ENCODE measurements at places on chromosomes 1 and 21. TPM values are rescaled to one million over a fixed set of nuclear protein-coding genes. Genes with fewer than 3 reads are reported as not detected.

The C1orf115 gene
- 0.33 TPM for polyA plus RNA-seq

The UTS2 gene
- 0.11 TPM for polyA plus RNA-seq

The CHODL gene
- not detected for polyA plus RNA-seq

GRCh38 chr1:216690603-216691002 is 32.6 kb downstream of the ESRRG start:
- no peak overlapping the region for H3K4me3 ChIP-seq
- no peak overlapping the region for H3K27ac ChIP-seq
- DNase-seq = no peak
- H3K36me3 ChIP-seq = no peaks in the 10 kb centered on the region
- no peaks in the 10 kb centered on the region for H3K27me3 ChIP-seq
- H3K4me1 ChIP-seq = no peaks in the 10 kb centered on the region

GRCh38 chr1:94553323-94553730 is 11.8 kb upstream of the F3 start:
- no peak overlapping the region for H3K27ac ChIP-seq
- H3K27me3 ChIP-seq = no peaks in the 10 kb centered on the region
- no peak overlapping the region for H3K4me3 ChIP-seq
- no peak for DNase-seq
- H3K36me3 ChIP-seq = no peaks in the 10 kb centered on the region

DNA sequence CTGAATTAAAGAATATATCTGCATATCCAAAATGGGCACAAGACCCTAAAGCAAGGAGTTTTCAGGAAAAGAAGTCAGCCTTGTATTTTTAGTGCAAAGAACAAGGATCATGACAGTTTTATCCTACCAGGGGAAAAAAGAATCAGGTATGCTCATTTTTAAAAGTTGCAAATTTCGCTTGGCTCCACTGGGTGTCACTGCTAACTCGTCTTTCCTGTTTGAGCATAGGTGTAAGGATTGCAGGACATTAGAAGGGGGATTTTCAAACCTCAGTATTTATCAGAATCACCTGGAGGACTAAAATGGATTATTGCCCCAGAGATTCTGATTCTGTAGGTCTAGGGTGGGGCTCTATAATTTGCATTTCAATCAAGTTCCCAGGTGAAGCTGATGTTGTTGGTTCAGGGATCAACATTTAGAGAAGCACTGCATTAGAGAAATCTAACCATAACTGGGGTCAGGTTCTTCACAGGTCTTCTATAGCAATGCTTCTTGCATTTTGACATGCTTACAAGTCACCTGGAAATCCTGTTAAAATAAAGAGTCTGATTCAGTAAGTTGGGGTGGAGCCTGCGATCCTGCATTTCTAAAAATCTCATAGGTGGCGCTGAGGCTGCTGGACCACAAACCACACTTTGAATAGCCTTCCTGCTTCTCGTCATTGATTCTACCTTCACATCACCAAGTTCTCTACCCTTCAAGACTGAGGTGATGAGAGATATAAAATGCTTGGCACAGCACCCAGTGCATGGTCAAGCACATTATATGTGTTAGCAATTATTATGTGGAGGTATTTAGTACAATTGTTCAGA is 39.6 kb downstream of the NUF2 start:
- no peaks in the 10 kb centered on the region for H3K27me3 ChIP-seq
- DNase-seq = no peak
- peaks cover 11% of the 10 kb centered on the region for H3K36me3 ChIP-seq
- H3K27ac ChIP-seq = no peak overlapping the region
- H3K4me1 ChIP-seq = no peaks in the 10 kb centered on the region
- no peak overlapping the region for H3K4me3 ChIP-seq

DNA sequence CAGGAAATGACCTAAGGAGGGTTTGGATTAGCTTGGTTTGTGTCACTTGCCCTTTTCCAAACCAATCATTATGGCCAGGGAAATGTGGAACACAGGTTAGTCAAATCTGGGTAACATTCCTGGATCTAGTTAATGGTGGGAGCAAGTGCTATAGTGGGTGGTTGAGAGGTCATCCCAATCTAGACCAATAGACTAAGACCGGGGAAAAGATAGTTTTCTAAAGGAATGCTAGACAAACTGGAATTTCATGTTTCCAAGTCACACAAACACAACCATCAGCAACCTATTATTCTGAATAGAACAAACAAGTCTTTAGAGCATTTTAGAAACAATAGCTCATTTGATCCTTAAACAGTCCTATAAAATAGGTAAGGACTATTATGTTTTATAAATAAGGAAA is 4.3 kb upstream of the MAN1A2 start:
- no peaks in the 10 kb centered on the region for H3K36me3 ChIP-seq
- H3K4me3 ChIP-seq = no peak overlapping the region
- H3K27ac ChIP-seq = no peak overlapping the region
- no peak for DNase-seq

- H3K4me1 ChIP-seq = peaks cover 16% of the 10 kb centered on the region
- no peaks in the 10 kb centered on the region for H3K27me3 ChIP-seq
- no peak overlapping the region for H3K27ac ChIP-seq
- no peak for DNase-seq
- no peak overlapping the region for H3K4me3 ChIP-seq
Observed at GRCh38 chr1:3693321-3693720, 41.0 kb downstream of the TP73 start.

- DNase-seq = no peak
- H3K27ac ChIP-seq = no peak overlapping the region
- H3K27me3 ChIP-seq = no peaks in the 10 kb centered on the region
- no peak overlapping the region for H3K4me3 ChIP-seq
Observed at GRCh38 chr21:34262469-34262845, 101.3 kb upstream of the KCNE2 start.

DNA sequence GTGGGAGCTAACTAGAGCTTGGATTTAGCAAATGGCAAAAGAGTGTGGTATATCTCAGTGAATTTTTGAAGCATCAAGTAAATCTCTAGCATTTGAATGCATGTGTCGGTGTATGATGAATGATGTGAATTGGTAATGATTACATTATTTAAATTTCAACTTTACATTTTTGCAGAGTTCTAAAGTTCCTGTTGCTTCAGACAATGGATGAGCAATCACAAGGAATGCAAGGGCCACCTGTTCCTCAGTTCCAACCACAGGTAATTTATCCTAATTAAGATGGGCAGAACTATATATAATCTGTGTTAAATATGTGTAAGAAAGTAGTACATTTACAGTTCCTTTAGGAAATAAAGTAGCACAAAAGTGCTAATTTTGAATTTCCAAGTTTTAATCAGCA is 75.6 kb downstream of the NEK7 start:
- H3K27ac ChIP-seq = no peak overlapping the region
- H3K36me3 ChIP-seq = no peaks in the 10 kb centered on the region
- no peaks in the 10 kb centered on the region for H3K27me3 ChIP-seq
- peaks cover 7% of the 10 kb centered on the region for H3K4me1 ChIP-seq
- no peak for DNase-seq

The PTBP2 gene
- polyA plus RNA-seq = 0.52 TPM

The TAF1A gene
- 2.5 TPM for polyA plus RNA-seq

GRCh38 chr21:41508415-41509144 is 622 bp upstream of the TMPRSS2 start:
- H3K4me1 ChIP-seq = no peaks in the 10 kb centered on the region
- no peak overlapping the region for H3K27ac ChIP-seq
- peaks cover 26% of the 10 kb centered on the region for H3K27me3 ChIP-seq

DNA sequence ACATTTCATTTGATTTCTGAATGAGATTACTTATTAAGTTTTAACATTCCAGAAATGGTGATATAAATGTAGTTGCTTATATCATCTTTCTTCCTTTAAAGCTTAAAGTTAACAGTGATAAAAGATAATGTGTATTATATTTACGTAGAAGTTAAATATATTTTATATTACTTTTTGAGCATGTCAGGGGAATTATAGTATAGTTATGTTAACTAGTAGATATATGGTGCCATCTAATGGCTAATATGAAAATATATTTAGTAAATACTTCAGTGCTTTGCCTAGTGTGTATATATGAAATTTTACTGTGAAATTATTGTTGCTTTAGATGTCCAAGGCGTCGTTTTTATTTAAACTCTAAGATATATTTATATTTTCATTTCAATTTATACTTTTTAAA is 51.5 kb downstream of the SYT14 start:
- no peak overlapping the region for H3K27ac ChIP-seq
- H3K36me3 ChIP-seq = no peaks in the 10 kb centered on the region
- no peak for DNase-seq

DNA sequence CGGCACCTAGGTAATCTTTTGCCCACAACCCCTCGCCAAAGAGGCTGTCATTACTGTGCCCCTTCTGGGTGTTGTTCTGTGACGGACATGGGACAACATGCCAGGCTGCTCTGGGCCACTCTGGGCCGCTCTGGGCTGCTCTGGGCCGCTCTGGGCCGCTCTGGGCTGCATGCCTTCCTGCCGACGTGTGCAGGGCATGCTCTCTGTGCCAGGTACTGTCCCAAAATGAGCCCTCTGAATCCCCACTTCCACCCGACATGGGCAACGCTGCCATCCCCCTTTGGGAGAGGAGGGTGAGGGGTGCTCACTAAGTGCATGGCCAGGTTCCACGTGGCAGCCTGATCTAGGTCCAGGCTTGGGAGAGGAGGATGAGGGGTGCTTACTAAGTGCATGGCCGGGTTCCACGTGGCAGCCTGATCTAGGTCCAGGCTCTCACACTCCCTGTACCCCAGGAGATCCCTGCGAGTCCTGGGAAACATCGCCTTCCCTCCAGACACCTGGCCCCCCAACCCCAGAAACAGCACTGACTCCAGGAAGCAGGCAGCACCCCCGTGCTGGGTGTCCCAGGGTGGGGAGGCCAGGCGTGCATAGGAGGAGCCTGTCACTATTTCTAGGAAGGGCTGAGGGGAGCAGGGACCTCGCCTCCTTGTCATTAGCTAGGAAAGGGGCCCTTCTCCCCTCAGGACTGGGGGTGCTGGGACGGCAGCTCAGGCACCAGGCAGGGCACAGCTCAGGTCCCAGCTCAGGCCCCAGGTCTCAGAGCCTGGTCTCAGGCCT is 16.5 kb downstream of the TTC34 start:
- H3K36me3 ChIP-seq = no peaks in the 10 kb centered on the region
- H3K4me3 ChIP-seq = no peak overlapping the region
- no peaks in the 10 kb centered on the region for H3K27me3 ChIP-seq
- peaks cover 11% of the 10 kb centered on the region for H3K4me1 ChIP-seq
- H3K27ac ChIP-seq = no peak overlapping the region

The FAM151A gene
- polyA plus RNA-seq = not detected

DNA sequence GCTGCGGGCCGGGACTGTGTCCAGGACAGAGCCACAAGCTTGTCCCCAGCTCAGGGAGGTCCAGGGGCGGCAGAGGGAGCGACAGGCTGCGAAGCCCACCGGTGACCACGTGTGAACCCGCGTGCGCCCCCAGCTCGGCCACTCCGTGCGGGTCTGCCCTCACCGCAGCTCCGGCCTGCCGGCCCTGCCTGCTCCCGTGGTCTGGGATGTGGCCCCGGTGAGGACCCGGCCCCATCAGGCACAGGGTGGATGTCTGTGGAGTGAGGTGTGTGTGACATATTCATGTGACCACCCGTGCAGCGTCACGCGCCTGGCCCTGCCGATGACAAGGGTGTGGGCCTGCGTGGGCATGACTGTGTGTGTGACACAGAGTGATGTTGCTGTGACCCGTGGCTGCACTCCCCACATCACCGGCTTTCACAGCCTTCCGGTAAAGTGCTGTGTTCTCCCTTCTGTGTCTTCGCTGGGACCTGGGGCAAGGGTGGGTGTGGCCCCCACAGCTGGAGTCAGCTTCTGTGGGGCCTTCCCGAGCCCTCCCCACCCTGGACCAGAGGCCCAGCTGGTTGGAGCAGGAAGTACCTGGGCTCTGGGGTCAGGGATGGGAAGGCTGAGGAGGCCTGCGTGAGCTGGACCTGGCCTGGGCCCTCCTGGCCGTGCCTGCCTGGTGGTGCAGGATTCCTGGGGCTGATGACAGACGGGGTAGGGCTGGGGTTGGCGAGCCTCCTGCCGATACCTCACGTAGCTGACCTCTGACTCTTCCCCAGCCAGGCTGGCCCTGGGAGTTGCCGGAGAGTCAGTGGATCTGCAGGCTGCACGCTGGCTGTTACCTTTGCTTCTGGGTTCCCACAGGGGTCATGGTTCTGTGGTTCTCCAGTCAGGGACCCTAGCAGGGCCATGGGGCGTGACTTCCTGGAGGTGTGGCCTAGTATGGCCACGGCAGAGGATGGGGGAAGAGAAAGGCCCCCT is 4.1 kb downstream of the RNF223 start:
- peaks cover 15% of the 10 kb centered on the region for H3K4me1 ChIP-seq
- no peaks in the 10 kb centered on the region for H3K36me3 ChIP-seq
- peak; percentile 17 for DNase-seq
- peaks cover 19% of the 10 kb centered on the region for H3K27me3 ChIP-seq

DNA sequence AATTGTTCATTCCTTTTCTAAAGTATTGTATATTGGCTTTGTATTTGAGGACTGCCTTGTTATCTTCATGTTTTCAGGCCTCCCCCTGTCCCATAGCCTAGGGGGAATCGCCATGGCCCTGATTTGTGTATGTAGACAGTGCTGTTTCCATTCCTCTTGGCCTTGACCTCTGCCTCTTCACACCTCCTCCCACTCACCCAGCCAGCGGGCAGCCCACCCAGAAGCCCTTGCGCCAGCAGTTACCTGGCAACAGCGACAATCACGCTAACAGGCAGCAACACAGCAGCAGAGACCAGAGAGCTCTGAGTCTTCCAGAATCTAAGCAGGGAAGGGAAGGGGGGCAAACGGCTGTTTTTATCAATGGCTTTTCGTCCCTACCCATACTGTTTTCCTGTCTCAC is 50.0 kb upstream of the NPL start:
- no peaks in the 10 kb centered on the region for H3K27me3 ChIP-seq
- no peak overlapping the region for H3K27ac ChIP-seq
- H3K36me3 ChIP-seq = no peaks in the 10 kb centered on the region
- no peak overlapping the region for H3K4me3 ChIP-seq

DNA sequence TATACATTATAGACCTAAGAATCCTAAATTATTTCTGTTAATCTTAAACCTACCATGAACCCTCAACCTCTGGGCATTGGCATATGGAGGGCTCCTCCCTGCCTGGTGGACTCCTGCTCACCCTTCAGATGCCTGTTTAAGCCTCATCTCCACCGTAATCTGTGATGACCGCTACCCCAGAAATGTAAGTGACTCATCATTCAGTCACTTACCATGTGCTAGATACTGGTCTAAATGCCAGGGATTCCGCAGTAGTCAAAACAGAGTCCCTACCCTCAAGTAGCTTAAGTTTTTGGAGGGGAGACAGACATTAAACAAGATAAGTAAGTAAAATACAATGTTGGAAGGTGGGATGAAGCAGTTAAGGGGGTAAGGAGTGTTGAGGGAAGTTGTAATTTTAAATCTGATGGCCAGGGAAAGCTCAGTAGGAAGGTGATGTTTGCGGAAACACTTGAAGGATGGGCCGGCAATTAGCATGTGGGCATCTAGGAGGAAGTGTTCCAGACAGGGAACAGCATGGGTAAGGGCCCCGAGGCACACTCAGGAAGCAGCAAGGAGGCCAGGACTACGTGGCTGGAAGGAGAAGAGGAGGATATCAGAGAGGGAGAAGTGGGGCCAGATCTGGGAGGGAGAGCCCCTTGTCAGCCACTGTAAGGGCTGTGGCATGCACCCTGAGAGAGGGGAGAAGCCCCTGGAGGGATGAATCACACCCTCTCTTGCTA is 141.7 kb upstream of the HOOK1 start:
- peak; percentile 80 for DNase-seq
- no peaks in the 10 kb centered on the region for H3K36me3 ChIP-seq
- peak overlapping the region; percentile 87 for H3K27ac ChIP-seq
- peaks cover 73% of the 10 kb centered on the region for H3K4me1 ChIP-seq
- no peak overlapping the region for H3K4me3 ChIP-seq
- no peaks in the 10 kb centered on the region for H3K27me3 ChIP-seq
